ENCODE measurements at places on chromosomes 4 and X.

DNA sequence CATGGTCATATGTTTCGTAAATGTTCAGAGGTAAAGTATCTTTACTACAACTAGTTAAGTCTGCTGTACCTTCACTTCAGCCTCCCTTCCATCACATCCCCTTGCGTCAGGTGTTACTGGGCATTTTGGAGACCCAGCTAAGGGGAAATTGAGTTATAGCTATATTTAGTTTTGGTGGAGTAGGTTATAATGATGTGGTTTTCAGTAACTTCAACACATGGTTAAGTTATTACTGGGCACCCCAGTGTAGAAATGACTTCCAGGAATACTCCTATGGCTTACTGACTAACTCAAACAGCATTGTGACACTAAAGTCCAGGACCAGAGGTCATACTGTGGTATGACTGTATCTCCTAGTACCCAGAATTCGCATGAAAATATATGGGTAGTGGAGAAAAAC lies 23.4 kb upstream of the ACSL1 start:
- no peak for DNase-seq

DNA sequence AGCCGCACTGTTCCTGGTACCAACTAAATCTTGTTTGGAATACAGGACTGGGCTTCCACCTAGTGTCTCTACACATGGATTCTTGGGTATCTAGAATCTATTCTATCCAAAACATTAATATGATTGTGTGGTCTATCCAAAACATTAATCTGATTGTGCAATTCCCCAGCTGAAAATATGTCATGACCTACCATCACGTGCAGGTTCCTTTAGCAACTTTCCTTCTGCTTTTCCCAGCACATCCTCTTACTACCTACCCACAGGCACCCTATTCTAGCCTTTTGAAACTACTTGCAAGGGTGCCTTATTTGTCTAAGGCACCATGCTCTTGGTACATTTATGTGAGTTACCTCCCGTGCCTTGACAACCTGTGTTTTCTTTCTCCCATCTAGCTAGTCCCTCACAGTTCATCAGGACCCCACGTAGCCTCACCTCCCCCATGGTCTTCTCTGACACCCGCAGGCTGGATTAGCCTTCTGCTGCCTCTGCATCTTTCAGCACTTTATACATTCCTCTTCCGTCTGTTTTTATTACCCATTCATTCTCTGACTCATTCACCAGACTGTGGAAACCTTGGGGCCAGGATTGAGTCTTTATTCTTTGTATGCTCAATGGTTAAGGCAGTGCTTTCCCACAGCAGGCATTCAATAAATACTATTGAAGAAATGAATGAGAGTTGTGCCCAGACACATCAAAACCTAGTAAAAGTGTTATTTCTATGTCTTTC lies 88.8 kb upstream of the FAM9B start:
- DNase-seq, result no peak

DNA sequence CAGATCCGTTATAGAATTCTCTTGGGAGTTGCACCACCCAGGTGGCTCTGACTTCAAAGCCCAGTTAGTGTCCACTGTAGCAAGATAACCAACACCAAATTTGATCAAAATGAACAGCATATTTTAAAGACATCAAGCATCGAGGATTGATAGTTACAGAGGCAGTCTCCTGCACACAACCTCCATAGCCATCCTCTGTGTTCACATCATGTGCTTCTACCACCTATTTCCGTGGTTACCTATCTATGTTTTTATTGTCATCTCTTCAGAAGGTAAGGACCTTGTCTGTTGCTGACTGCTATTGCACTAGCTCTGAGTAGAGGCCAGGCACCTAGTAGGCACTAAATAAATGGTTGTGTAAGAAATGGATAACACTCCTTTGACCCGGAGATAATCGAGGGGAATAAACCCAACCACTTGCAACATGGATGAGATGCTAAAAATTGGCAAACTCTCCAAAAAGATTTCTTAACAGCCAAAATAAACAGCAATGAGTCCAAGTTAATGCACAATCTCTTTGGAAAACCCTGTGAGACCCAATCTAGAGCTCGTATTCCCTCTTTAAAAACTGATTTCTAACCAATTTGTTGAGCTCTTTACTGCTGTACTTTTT lies 14.7 kb upstream of the C1QTNF7 start:
- no peak for DNase-seq

DNA sequence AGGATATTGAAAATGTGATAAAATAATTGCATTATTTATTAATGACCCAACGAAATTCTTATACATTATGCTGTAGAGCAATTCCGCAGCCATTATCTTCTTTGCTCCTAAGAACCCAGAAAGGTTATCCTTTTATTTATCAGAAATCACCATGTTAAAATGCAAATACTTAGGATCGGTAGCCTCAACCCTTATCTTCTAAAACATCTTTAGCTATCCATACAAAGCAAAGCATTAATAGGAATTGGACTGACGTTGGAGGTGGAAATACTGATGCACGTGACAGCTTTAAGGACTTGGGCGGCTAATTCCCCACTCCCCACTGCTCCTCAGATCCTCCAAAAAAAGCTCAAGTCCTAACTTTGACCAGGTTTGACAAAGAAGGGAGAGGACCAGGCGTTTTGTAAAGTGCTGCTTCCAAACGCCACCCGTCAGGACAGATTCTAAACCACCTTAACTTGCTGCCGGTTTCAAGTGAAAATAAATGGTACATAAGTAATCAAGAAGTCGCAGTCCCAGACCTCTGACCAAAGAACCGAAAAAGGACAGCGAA lies 539 bp upstream of the SPCS3 start:
- no peak for DNase-seq

GRCh38 chrX:74458736-74459135 lies 37.4 kb downstream of the SLC16A2 start:
- no peak for DNase-seq

GRCh38 chr4:54784161-54784671 lies 126.5 kb downstream of the KIT start:
- DNase-seq, result peak; percentile 63

DNA sequence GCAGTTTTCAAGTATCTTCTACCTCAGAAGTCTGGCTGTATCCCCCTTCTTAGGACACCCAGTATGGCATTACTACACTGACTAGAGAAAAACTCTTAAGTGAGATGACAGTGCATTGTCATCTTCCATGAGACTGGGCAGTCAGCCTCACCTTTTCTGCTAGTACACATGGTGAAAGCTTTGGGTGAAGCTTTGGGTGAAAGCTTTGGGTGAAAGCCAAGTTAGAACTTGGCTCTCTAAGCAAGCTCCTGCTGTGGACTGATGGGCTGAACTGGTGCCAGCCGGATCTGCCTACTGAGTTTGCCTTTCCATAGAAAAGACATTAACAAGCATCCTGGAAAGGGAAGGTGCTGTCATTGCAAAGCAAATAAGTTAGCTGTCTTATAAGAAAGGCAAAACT lies 8.8 kb downstream of the EPHA5 start:
- DNase-seq, result no peak

DNA sequence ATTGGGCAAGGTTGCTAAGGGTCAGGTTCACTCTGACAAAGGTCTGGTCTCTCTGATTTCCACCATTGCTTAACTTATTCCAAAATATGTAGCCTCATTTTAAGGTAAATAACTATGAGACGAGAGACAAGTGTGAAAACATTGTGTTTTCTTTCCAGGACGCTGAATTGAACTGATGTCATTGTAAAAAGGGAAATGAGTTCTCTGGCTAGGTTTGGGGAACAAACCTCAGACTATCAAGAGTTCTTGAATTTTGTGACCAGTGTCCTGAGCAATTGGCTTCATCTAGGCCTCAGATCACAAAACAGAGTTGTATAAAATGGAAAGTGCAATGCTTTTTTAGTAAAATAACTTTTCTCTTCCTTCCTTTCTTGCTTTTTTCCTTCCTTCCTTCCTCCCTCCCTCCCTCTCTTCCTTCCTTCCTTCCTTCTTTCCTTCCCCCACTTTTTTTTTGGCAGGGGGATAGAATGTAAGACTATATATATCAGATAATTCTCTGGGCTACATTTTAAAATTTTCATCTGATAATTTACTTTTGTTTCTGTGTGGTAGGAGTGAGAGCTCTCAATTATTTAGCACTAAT lies 30.8 kb upstream of the CXCL8 start:
- no peak for DNase-seq

- DNase-seq, result no peak
Measured at GRCh38 chr4:4330794-4331193, 40.7 kb downstream of the ZBTB49 start.
